ENCODE measurements at places on chromosomes 2 and 18. TPM values are rescaled to one million over a fixed set of nuclear protein-coding genes. Genes with fewer than 3 reads are reported as not detected.

Gene CDK15
- polyA plus RNA-seq: not detected

DNA sequence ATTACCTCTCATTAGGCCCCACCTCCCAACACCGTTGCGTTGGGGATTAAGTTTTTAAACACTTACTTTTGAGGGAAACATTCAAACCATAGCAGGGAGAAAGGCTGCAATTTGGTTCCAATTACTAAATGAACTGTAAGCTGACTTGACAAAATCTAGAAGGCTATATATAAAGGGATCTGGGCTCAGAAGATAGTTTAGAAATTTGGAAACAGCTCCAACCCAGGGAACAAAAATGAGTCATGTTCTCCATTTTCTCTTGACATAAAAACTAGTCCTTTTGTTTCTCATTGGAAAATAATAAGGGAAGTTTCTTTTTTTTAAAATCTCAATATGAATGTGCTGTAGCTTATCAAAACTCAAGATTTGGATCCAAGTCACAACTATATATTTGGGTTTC lies 17.5 kb downstream of the MOGAT1 start:
- DNase-seq: no peak

GRCh38 chr2:223654384-223654915 lies 52.3 kb upstream of the SCG2 start:
- no peak for DNase-seq

GRCh38 chr2:213279971-213280370 lies 4.3 kb upstream of the SPAG16 start:
- no peak for DNase-seq

Gene ZNF407
- polyA plus RNA-seq: 6.1 TPM

Gene ANKRD30BL
- polyA plus RNA-seq: 0.40 TPM

DNA sequence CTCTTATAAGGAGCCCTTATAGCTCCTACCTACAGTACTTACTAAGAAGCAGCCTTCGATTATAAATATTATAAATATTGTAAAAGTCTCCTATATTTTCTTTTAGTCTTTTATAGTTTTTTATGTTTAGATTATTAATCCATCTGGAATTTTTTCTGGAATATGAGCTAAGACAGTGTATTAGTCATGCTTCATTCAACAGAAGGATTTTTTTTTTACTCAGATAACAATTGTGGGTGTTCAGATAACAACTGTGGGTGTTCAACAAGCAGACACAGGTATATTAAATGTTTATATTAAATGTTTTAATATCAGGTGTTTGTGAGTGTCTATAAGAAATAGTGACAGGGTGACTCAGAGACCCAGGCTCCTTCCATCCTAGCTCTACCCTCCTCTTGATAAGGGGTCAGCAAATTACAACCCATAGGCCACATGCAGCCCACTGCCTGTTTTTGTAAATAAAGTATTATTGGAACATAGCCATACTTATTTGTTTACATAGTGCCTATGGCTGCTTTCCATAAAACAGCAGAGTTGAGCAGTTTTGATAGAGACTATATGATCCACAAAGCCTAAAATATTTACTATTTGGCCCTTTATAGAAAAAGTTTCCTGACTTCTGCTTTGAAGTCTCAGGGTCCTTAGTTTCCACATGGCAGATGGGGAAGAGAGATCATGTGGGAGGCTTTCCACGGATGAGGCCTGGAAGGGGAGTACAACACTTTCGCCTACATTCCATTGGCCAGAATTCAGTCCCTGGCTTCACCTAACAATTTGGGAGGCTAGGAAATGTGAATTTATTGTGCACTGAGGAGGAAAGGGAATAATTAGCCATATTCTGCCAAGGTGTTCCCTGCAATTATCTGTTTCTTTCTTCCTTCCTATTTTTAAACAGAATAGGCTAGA lies 4.3 kb upstream of the SPATS2L start:
- no peak for DNase-seq

DNA sequence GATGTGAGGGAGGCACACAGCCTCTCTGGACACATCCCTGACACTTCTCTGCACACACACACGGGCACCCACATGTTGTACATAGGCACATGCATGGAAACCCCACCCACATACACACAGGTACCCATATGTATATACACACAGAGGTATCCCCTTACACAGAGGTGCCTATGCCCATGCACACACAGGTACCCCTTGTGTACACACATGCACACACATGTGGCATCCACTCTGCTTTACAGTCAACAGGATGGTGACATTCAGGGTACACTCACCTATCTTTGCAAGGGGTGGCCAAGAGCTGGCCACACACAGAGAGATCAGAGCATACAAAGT lies 59.5 kb downstream of the FAM168B start:
- no peak for DNase-seq

DNA sequence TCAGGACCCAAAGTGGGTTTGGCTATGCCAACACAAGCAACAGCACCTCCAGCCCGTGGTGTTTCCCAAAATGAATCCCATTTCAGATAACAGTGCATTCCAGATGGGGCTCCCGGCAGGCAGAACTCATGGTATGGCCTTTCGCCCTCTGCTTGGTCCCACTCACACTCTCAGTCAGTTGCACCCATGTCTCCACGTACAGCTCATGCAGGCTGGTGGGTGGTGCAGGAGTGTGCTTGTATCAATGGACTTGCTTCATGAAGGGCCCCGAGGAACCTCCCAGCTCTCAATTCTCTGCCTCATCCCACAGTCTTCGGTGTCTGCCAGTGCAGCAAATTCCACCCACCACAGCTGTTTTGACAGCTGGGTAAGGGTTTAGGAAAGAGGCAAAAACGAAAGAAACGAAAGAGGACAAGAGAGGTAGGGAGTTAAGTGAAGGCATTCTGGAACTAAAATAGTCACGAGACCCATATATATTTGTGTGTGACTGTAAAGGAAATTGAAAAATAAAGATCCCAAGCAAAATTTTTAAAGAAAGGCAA lies 278.1 kb downstream of the DCDC2C start:
- no peak for DNase-seq

Gene CROCC2
- not detected for polyA plus RNA-seq

Gene NYAP2
- polyA plus RNA-seq: not detected

DNA sequence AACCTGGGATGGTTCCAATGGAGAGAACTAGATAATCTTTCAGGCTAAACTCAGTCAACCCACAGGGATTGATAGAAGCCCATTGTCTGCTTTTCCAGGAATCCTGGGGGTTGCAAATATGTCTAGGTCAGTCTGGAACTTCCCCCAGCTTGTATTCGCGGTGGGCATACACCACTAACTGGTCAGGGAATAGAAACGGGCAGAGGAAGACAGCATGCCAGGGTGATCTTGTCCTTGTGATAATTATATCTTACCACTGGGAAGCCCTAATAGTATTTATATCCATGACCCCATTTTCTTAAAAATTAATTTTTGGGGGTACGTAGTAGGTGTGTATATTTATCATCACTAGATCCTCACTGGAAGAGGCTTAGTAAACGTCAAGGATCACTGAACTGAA lies 101.9 kb downstream of the SETBP1 start:
- DNase-seq: no peak

DNA sequence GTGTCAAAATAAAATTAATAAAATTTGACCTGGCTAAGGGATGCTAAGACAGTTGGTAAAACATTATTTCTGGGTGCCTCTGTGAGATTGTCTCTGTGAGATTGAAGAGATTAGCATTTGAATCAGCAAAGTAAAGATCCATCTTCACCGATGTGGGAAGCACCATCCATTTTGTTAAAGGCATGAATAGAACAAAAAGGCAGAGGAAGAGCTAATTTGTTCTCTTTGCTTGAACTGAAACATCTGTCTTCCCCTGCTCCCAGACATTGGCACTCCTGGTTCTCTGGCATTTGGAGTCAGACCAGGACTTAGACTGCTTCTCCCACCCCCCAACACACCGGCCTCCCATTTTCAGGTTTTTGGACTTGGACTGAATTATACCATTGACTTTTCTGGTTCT lies 603.8 kb upstream of the LINC00305 start:
- DNase-seq: no peak

DNA sequence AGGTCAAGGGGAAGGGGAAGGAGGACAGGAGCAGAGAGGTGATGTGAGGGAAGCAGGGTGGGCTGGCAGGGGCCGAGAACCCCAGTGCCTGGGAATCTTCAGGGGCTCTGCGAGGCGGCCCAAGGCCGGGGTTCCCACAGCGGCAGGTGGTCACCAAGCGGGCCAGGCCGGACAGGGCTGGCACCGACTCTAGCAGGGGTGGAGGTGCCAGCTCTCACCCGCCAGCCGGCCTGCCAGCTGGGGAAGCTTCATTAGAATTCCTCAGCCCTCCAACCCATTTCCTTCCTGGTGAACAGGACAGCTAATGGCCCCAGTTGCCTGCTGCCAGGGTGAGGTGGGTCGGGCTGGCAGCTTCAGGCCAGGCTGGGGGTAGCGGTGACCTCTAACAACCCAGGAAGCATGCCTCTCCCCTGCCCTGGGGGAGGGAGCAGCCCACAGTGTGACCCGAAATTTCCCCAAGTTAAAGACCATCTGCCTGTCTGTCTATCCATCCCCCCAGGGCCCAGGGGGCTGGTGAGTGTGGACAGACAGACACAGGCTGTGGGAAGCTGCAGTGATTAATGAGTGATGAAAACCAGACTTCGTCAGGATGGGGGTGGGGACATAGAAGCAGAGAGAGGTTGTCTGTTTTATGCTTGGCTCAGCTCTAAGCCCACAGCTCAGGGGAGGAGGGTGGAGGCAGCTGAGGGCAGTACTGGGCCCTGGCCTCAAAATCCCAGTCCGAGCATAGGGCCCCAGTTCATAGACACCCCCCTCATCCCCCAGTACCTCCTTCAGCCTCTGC lies 144.1 kb downstream of the ZFP36L2 start:
- no peak for DNase-seq

Gene BARD1
- 24.9 TPM for polyA plus RNA-seq

Gene POTEC
- not detected for polyA plus RNA-seq

- peak; percentile 62 for DNase-seq
These were observed 3.5 kb upstream of the BCL2 start for GRCh38 chr18:63322908-63323634.

DNA sequence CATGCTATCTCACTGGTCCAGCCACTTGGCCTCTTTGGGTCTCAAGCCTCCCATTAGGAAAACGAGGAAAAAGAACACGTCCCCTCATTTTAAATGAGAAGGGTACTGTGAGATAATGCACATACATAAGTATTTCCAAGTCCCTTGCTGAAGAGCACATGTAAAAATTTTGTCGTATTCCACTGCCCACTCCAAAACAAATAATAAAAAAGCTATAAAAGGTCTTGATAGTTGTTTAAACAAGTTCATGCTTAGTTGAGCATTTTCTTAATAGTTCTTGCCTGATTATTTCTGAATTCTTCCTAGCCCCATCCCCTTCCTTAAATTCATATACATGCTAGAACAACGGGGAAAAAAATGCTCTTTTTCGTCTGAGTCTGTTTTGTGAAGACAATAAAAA lies 110.2 kb upstream of the RNU4ATAC start:
- DNase-seq: no peak

DNA sequence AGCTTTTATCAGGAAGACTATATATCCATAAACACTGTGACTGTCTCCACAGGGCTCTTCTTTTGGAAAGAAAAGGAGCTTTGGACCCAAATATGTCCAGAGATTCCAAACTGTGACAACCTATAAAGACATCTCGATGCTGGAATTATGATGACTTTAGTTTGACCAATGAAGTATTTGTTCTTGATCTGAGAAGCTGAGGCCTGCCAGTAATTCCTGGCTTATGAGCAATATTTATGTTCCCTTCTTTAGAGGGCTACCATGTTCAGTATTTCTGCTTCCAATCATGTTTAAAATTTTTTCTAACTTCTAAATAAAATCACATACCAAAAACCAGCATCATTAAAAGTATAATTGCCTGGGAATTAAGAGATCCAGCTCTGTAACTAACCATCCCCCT lies 41.1 kb downstream of the FEZ2 start:
- no peak for DNase-seq

- DNase-seq: no peak
These were observed 446.3 kb downstream of the LPIN1 start for GRCh38 chr2:12192762-12193161.

DNA sequence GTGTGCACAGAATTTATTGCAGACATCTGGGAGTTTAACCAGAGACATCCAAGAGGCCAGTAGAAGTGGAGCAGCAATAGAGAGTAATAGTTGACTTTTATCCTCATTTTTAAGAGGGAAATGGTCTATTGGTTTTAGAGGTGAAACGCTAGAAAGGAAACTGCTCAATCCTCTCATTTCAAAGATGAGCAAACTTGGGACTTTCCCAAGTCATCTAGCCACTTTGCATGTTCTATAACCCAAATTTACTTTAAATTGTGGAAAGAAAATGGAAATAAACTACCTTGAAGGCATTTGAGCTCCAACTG lies 601.7 kb downstream of the ARHGAP15 start:
- DNase-seq: no peak

Gene OXER1
- 0.68 TPM for polyA plus RNA-seq

DNA sequence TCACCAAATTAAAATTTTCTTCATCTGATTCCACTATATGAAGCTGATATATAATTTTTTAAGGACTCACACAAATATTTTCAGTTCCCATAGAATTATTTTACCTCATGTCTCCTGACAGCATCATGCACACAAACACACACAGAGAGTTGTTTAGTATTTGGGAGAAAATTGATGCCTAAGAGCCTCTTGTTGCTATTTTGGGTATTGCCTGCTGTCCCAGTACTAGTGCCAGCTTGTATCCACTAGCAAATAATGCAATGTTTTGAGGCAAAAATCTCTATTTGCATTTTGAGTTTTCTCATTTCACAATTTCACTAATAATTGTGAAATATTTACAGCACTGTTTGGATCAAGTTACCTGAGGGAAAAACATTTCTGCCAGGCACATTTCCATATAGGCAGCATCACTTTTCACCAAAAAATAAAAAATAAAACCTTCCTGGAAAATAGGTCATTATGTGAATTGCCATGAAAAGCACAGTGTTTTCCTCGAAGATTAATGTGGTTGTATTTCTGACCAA lies 328.2 kb downstream of the KCNJ3 start:
- DNase-seq: no peak

GRCh38 chr2:193608451-193608850 lies 1413.7 kb upstream of the TMEFF2 start:
- no peak for DNase-seq

- no peak for DNase-seq
These were observed 34.7 kb downstream of the PTPN18 start for GRCh38 chr2:130390460-130391057.

Gene TUBA4B
- polyA plus RNA-seq: not detected

DNA sequence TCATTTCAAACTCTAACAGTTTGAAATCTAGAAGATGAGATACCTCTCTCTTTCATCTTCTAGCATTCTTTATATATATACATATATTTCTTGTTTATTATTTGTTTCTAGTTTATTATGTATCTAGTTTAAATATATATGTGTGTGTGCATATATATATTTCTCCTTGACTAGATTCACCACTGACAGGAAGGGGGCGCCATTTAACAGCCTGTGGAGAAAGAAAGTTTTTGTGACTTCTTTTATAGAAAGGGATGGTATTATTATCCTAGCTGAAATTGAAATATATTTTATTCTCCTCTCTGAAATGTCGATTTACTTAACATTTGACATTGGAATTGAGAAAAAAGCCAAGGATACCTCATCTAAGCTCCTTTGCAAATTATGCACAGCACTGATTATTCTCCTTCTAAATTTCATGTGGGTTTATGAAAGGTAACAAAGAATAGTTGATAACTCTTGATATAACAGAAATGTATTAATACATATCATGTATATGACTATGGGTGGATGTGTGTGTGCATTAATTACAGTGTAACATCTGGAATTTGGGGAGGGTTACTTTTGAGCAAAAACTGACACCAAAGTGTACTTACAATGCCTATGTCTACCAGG lies 160.7 kb upstream of the NT5C1B start:
- peak; percentile 1 for DNase-seq
